Thoracic aorta (tissue), 2 donors: ENCODE measurements at places on chromosomes 7 and 10. TPM values are rescaled to one million over a fixed set of nuclear protein-coding genes. Genes with fewer than 3 reads are reported as not detected.
A peak's percentile ranks its signal among the peaks of the same experiment; 100 is the strongest.

FKBP9 gene
- 166 TPM for total RNA-seq

DNA sequence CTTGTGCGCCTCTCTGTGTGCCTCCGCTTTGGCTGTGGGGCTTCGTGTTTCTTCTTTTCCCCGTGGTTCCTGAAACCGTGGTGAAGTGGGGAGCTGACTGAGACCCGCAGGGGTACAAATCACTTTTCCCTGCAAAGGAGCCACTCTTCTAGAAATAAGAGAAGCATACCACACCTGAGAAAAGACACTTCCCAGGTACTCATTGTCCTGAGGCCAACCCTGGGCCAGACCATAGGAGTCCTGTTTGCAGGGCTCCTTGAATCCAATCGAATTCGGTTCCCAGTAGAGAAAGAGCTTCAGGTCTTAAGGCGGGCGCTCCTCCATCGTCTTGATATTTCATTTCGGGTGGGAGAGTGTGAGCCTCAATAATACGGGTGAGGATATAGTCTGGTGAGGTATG is 32.4 kb upstream of the ZNF273 start:
- no peaks in the 10 kb centered on the region for H3K36me3 ChIP-seq
- no peaks in the 10 kb centered on the region for H3K4me1 ChIP-seq
- no peak for DNase-seq

- H3K27me3 ChIP-seq, result no peaks in the 10 kb centered on the region
- no peak for DNase-seq
- H3K4me1 ChIP-seq, result peaks cover 8% of the 10 kb centered on the region
- peak overlapping the region; percentile 99 for H3K4me3 ChIP-seq
- peak overlapping the region; percentile 99 for H3K27ac ChIP-seq
- peaks cover 3% of the 10 kb centered on the region for H3K36me3 ChIP-seq
Measured at GRCh38 chr7:5429253-5429856, 5.7 kb upstream of the TNRC18 start.

DNA sequence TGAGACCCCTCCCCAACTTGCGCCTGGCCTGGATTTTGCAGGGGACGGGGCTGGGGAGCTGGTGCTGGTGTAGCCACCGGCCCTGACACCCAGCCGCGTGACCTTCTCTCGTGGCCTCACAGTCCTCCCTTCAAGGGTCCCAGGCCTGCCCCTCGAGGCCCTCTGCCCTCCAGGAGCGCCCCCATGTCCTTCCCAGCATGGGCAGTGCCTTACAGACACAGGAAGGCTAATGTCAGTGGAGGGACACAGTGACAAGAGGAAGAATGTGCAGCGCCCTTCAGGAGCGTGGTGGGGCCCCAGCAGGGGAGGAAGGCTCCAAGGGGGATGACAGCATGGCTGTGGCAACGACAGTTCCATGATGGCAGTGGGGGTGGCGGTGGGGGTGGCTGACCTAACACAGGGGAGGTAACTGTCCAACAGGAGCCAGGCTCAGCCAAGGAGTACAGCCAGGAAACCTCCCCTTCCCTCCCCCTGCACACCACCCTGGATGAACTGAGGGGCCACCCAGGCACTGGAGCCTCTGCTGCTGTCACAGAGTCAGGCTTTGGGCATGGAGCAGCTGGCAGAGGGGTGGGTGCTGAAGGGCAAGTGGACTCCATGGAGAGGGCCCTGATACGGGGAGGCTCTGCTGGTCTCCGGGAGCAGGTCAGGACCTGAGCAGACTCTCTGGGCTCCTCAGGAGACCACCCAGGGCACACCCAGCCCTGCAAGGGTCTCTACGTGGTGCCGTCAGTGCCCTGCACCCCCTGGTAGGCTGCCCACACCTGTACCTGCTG is 76.0 kb upstream of the RET start:
- H3K4me1 ChIP-seq, result no peaks in the 10 kb centered on the region
- DNase-seq, result no peak
- H3K27ac ChIP-seq, result no peak overlapping the region
- H3K4me3 ChIP-seq, result no peak overlapping the region
- H3K36me3 ChIP-seq, result no peaks in the 10 kb centered on the region
